ENCODE measurements at places on chromosomes 13 and 19.

GRCh38 chr13:79724348-79725103 is 243.6 kb downstream of the NDFIP2 start:
- no peak for DNase-seq

DNA sequence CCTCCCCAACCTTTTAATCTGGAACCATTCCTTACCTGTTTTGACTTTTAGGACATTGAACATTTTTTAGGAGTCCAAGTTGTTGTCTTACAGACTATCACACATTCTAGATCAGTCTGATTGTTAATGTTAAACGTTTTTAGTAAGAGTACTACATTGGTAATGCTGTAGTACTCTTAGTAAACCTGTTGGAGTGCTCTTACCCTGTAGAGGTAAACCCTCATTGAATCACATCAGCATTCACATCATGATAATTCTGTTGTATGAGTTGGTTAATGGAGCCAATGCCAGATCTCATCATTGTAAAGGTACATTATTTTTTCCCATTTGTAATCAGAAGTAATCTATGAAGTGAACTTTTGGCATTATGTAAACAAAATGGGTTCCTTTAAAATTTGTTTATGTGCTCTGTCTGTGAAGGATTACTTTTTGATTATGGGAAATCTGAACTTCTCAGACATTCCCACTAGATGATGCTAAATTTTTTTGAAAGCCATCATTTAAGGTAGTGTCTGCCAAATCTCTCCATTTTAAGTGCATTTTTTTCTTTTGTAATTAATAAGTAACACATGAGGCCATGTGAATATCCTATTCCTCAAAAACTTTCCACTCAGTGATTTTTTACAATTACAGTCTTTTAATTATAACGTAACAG is 55.2 kb downstream of the VWA8 start:
- no peak for DNase-seq

- no peak for DNase-seq
Measured at GRCh38 chr13:20701461-20701860, 2.0 kb upstream of the IL17D start.

DNA sequence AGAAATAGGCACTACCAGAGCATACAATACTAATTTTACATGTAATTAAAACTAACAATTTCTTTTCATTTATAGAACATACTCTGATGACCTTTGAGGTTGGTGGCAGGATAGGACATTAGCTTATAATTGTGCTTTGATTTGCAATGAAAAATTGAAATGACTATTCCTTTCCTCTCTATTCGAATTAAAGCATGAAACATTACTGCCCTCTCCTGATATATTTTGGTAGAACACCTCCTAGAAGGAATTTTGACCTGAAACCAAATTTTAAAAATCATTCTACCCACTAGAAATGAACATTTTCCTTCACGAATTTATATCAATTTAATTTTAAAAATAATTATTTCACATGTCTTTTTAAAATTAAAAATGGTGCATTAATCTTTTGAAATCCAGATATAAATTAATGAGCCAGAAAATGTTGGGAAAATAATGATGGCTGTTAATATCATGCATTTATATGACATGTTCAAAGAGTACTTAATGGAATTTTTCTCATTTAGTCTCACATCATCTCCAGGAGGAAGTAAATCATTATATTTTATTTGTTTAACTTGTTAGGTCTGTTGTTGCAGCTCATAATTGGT is 556.3 kb upstream of the ARGLU1 start:
- no peak for DNase-seq

DNA sequence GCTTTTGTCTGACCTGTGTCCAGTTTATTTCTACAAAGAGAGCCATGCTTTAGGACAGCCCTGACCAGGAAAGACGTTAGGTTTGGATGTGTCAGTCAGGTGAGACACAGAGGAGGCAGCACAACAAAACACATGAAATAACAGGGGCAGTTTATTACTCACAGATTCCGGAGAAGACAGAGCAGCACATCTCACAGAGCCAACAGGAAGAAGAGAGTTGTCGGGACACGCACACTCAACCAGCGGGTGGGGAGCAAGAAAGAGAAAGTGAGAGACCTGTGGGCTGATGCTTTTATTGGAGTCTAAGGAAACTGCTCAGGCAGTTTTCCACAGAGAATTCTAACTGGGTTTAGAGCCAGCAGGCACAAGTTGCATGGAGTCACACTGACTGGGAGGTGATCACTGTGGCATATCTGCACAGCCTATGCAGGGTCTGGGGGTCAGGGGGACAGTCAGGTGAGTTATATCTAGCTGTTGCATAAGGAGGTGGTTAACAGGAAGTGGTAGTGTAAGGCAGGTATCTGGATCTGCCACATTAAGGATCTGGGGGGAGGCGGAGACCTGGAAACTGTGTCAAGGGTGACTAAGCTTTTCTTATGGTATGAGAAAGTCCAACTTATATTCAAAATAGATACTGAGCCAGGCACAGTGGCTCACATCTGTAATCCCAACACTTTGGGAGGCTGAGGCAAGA is 24.1 kb upstream of the CEACAM20 start:
- DNase-seq, result no peak
